Stimulated activated CD4-positive, alpha-beta T cell treated with anti-CD3 and anti-CD28 coated beads, Interleukin-1b, Interleukin-23, amount 100 ng/mL, for 48 hours (primary cell): ENCODE measurements at places on chromosomes 3 and 15.

DNA sequence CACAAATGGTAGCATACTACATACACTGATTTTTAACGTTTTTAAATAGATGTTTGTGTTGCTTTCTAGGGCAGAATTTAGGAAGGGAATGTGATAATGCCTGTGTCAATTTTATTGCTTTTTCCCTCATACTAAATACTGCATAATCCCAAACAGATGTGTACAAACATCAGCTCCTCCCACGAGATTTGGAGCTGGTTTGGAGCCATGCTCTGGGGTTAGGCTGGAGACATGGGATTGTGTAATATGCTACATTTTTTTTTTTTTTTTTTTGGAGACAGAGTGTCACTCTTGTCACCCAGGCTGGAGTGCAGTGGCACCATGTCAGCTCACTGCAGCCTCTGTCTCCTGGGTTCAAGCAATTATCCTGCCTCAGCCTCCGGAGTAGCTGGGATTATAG lies 80.1 kb downstream of the EBLN2 start:
- DNase-seq = no peak

DNA sequence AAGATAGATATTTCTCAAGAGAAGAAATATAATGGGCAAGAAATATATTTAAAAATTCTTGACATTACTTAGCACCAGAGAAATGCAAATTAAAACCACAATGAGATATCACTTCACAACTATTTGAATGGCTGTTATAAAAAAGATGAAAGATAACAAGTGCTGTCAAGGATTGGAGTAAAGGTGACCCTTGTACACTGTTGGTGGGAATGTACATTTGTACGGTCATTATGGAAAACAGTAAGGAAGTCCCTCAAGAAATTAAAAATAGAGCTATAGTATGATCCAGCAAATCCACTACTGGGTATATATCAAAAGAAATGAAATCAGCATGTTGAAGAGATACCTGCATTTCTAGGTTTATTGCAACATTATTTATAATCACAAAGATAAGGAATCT lies 326.4 kb downstream of the GBE1 start:
- DNase-seq = no peak

GRCh38 chr15:70358011-70358819 lies 260.5 kb upstream of the TLE3 start:
- DNase-seq = no peak

- DNase-seq = no peak
Observed at GRCh38 chr3:3783210-3783609, 16.0 kb upstream of the LRRN1 start.

DNA sequence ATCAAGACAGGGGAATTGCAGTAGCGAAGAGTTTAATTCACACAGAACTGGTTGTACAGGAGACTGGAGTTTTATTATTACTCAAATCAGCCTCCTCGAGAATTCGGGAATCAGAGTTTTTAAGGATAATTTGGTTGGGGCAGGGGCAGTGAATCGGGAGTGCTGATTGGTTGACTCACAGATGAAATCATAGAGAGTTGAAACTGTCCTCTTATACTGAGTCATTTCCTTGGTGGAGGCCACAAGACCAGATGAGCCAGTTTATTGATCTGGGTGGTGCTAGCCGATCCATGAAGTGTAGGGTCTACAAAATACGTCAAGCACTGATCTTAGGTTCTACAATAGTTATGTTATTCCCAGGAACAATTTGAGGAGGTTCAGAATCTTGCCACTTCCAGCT lies 5.3 kb upstream of the ZNF770 start:
- DNase-seq = no peak

- DNase-seq = no peak
Observed at GRCh38 chr15:52113708-52114107, 1.1 kb upstream of the BCL2L10 start.

- DNase-seq = no peak
Observed at GRCh38 chr15:44157679-44158078, 37.4 kb downstream of the FRMD5 start.

DNA sequence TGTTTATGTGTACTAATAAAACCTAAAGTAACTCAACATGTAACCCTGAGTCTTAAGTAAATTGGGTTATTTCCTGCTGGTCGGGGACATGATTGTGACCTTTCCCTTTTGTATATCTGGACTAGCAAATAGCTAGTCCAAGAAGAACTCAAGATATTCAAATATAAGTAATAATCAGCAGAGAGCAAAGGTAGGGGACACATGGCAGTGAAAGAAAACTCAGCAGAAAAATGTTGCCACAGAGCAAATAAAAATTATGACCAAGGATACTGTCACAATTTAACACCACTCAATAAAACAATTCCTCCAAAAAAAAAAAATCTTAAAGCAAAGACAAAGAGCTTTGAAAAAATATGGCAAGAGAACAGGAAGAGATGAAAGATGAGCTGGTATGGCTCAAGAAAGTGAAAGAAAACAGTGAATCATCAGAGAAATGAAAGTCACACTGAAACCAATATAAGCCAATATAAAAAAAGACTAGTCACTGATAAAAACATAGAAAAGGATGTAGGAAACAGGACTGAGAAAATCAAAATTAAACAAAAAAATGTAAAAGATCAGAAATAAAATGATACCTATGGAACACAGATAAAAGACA lies 43.4 kb downstream of the HLTF start:
- DNase-seq = no peak

GRCh38 chr3:39254806-39255449 lies 24.9 kb downstream of the CX3CR1 start:
- no peak for DNase-seq

DNA sequence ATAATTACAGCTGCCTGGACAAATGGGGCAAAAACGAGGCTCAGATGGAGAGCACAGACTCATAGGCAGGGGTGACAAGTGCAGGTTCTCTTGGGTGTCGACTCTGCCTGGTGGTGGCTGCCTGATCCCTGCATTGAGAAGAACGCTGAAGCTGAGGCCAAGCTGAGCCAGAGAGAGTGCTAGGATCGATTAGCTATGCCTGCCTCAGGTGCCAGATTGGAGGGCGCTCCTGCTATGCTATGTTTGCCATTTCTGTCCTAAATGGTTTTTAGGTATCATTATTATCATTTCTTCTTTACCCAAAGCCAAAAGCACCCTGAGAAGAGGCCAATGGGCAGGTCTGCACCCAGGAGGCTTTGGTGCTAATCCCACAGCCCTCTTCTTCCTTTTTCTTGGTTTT lies 53.9 kb upstream of the SLC6A11 start:
- DNase-seq = no peak

GRCh38 chr3:148607491-148607890 lies 90.2 kb upstream of the AGTR1 start:
- no peak for DNase-seq

DNA sequence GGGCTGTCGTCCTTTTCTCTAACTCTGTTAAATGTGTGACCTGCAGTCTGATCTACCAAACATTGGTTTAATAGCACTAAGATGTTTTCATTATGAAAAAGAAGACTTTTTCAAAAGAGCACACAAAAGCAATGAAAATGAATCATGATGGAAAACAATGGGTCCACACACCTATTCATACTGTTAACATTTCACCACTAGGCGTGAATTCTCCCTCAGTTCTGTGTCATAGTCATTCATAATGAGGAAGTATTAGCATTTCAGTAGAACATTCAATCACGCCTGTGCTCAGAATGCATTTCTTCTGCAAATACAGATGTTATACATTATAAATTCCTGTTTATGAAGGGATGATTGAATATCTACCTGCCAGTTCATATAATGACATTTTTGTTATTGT lies 35.9 kb downstream of the EIF4E3 start:
- DNase-seq = no peak

DNA sequence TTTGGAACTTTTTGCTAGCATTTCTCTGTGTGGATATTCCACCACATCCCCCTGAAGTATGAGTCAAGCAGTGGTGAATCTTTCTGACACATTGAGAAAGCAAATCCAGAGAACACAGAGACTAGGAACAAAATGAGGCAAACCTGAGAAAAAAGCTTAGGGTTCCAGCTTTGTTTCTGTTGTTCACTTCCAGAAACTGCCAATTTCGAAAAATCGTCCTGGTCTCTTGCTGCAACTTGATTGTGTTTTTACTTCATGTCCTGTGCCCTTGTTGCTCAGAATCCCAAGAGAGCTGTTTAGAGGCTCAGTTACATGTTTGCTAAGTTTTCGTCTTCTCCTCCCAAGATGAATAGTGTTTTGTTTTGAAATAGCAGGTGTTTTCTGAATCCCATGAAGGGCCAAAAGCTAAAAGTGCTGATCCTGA lies 13.7 kb downstream of the MAP2K1 start:
- no peak for DNase-seq

DNA sequence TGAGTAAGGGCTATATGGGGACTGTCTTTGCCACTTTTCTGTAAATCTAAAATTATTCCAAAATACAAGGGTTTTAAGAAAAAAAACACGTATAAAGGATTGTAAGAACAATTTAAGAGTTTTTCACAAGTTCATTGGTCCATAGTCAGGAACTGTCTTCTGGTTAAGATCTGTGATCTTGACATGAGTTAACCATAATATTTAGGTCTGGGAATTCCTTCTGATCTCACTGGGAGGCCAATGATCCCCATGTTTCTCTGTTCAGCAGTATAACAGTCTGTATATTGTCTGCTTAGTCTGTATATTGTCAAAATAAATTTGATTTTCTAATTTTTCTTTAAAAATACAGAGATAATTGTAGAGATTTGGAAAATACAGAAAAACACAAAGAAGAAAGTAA lies 848 bp upstream of the RHCG start:
- DNase-seq = no peak

GRCh38 chr3:168088106-168088720 lies 7.5 kb downstream of the GOLIM4 start:
- no peak for DNase-seq

GRCh38 chr3:162719684-162720341 lies 1223.2 kb downstream of the OTOL1 start:
- DNase-seq = no peak

- no peak for DNase-seq
Observed at GRCh38 chr15:80272987-80273386, 21.0 kb upstream of the CTXND1 start.

GRCh38 chr3:189629803-189630455 lies 1.3 kb upstream of the TP63 start:
- no peak for DNase-seq

GRCh38 chr15:39025881-39026280 lies 461.3 kb upstream of the RASGRP1 start:
- no peak for DNase-seq

DNA sequence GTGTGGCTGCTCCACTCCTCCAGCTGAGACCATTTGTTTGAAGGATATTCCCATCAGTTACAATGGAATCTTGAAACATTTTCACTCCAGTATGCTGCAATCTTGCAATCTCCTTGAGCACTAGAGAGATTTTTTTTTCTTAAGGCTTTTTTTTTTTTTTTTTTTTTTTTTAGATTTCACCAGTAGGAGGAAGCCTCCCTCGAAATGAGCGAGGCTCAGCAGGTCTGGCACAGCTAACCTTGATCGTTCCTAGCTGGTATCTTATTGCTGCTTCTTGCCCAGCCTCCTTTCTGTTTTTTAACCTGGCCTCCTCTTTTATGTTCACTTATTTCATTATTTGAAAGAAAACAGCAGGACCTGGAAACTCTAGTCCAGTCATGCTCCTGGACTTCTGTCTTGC lies 48.1 kb downstream of the RAP2B start:
- DNase-seq = no peak

GRCh38 chr3:17623464-17623863 lies 119.0 kb downstream of the TBC1D5 start:
- DNase-seq = no peak

DNA sequence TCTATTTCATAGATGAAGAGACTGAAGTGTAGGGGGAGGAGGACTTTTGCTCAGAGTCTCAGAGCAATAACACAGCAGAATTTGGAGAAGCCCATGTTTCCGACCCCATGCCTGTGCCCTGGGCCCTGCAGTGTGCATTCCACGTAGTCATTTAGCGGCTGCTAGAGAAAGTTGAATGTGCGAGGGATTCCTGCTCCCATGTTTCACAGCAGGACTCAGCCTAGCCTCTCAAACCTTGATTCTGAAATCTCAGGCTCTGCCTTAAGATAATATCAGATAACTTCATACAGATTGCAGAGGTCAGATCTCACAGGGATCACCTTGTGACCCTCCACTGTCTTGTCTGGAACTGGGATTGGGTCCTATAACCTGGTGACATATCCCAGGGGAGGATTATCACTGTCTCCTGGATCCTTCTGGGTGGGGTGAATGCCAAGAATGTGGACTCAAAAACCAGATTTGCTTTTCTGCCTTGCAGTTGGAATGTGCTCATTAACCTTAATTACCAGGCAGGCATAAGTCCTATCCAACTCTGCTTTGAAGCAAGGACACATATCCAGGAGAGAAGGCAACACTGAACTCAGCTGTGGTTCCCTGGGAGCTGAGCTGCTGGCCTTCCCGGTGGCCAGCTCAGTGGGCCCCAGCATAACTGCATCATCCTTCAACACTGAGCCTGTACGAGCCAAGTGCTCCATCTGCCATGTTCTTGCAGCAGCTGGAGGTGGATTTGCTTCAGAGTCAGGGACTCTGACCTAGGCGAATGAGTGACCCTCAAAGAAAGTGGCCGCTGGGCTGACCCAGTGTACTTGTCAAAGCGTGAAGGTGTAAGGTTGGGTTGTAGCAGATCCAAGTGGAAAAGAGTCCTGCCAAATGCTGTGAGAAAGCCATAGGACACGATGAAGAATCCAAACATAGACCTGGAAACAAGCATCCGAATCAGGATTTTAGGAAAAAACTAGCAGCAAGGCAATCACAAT lies 43.0 kb downstream of the CTXND1 start:
- no peak for DNase-seq

GRCh38 chr15:48143856-48144255 lies 23.1 kb downstream of the SLC24A5 start:
- DNase-seq = no peak

GRCh38 chr3:11016727-11017126 lies 24.2 kb downstream of the SLC6A1 start:
- no peak for DNase-seq
